Karpas-422 (cell line): ENCODE measurements at places on chromosomes 16 and 17. TPM values are rescaled to one million over a fixed set of nuclear protein-coding genes. Genes with fewer than 3 reads are reported as not detected.

The CACNG3 gene
- total RNA-seq: not detected in 2 replicates

The CCT6B gene
- total RNA-seq: 5.4 and 7.0 TPM in 2 replicates

The PIRT gene
- not detected in 2 replicates for total RNA-seq

The SLC13A2 gene
- not detected in 2 replicates for total RNA-seq

The PLXDC1 gene
- total RNA-seq: not detected in 2 replicates

The CCDC200 gene
- not detected in 2 replicates for total RNA-seq

The KRTAP9-4 gene
- total RNA-seq: not detected in 2 replicates

The CCDC154 gene
- total RNA-seq: 0.11 TPM in 1 of 2 replicates, not detected in the other

The WNT9B gene
- not detected in 2 replicates for total RNA-seq

The PPM1D gene
- 6.4 and 11.8 TPM in 2 replicates for total RNA-seq

The RBFOX1 gene
- 1.3 TPM in 1 of 2 replicates, not detected in the other for total RNA-seq

The WFIKKN2 gene
- not detected in 2 replicates for total RNA-seq

The FADS6 gene
- total RNA-seq: not detected in 2 replicates

The CHST6 gene
- total RNA-seq: not detected in 2 replicates

The CDR2 gene
- 7.2 and 16.3 TPM in 2 replicates for total RNA-seq

The DHX8 gene
- 23.7 and 34.9 TPM in 2 replicates for total RNA-seq

The RRAD gene
- not detected in 2 replicates for total RNA-seq

The TIMP2 gene
- 0.07 TPM in 1 of 2 replicates, not detected in the other for total RNA-seq

The NUDT7 gene
- 32.7 and 61.3 TPM in 2 replicates for total RNA-seq

The KRTAP1-5 gene
- not detected in 2 replicates for total RNA-seq

The SDR42E1 gene
- total RNA-seq: 4.4 TPM in 2 replicates

The TXNDC11 gene
- total RNA-seq: 28.5 and 49.6 TPM in 2 replicates

The PITPNM3 gene
- 0.04 and 0.43 TPM in 2 replicates for total RNA-seq

The RCVRN gene
- total RNA-seq: not detected in 2 replicates

The CD300H gene
- not detected in 2 replicates for total RNA-seq

The PLD6 gene
- 0.14 TPM in 1 of 2 replicates, not detected in the other for total RNA-seq

The TM4SF5 gene
- total RNA-seq: not detected in 2 replicates

The SEPTIN12 gene
- not detected in 2 replicates for total RNA-seq

The DDX19B gene
- total RNA-seq: 63.7 and 73.9 TPM in 2 replicates

The KRTAP3-1 gene
- not detected in 2 replicates for total RNA-seq

The ZNRF1 gene
- total RNA-seq: 5.9 and 14.4 TPM in 2 replicates

The TERB1 gene
- not detected in 2 replicates for total RNA-seq

The KRT12 gene
- total RNA-seq: not detected in 2 replicates

The RHBDL3 gene
- not detected in 2 replicates for total RNA-seq

The PRR29 gene
- total RNA-seq: not detected in 2 replicates

The GAA gene
- 4.3 and 6.2 TPM in 2 replicates for total RNA-seq

The CIAPIN1 gene
- 37.7 and 70.6 TPM in 2 replicates for total RNA-seq

The ITGAX gene
- 0.52 TPM in 1 of 2 replicates, not detected in the other for total RNA-seq
